ENCODE measurements at places on chromosomes 11 and 22.

DNA sequence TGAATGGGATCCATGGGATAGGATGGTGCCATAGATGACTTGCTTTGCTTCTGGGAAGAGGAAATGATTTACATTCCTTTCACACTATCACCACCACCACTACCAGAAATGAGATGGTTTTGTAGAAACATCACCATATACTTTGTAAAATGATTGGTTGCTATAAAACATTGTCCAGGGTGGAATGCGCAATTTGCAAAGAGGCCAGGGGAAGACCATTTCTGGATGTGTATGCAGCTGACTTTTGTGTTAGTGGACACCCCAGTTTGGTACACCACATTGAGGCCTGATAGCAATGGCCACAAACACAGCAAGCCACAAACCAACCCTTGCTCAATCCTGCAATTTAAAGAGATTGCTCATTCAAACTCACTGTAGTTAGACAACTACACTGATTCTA lies 56.7 kb upstream of the RCN1 start:
- DNase-seq: peak; percentile 77

DNA sequence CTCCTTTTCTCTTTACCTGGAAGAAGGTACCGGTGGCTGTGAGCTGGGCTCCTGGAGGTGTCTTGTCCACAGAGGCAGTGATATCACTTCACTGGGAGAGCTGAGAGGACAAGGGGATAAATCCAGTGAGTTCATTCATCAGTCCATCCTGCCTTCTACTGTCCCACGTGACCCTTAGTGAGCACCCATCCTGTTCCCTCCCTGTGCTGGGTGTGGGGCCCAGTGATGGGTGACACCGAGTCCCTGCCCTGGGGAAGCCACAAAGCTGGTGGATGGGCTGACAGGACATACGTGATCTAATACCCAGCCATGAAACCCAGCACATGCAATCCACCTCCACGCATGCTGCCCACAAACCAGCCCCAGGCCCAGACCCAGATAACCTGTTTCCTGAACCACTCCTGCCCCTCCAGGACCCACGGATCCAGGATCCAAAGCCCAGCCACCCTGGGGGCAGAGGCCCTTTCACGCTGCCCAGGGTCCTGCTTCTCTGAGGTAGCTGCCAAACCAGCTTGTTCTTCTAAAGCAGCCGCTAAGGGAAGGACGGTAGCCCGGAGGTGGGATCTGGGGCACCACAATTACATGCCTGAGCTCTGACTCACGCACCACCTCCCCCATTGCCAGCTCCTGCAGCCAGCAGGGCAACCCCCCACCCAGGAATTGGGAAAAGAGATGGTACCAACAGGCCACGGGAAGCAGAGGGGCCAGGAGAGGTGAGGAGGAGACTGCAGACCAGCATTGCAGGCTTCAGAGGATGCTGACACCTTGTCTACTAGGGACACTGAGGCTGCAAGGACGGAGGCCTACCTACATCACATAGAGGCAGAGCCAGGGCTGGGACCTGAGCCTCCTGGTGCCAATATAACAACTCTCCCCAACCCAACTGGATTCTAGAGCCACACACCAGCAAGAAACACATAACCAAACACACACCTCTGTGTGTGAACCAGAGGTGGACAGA lies 35.2 kb downstream of the GDPD5 start:
- peak; percentile 81 for DNase-seq

GRCh38 chr11:59559886-59560285 lies 48.5 kb downstream of the OR4D9 start:
- no peak for DNase-seq

DNA sequence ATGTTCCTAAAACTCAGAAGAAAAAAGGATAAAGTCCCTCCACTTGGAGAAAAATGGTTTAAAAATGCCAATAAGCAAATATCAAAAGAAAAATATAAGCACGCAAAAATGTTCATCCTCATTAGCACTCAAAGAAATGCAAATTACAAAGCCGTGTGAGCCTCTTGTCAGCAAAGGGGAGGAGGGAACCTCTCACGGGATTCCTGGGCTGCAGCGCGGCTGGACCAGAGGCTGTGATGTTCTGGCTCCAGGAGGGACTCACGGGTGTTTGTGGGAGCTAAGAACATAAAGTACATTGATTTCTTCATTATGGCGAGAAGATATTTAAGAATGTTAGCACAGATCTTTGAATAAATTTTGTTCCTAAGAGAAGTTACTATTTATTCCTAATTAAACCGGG lies 1451.2 kb downstream of the BRD1 start:
- no peak for DNase-seq

DNA sequence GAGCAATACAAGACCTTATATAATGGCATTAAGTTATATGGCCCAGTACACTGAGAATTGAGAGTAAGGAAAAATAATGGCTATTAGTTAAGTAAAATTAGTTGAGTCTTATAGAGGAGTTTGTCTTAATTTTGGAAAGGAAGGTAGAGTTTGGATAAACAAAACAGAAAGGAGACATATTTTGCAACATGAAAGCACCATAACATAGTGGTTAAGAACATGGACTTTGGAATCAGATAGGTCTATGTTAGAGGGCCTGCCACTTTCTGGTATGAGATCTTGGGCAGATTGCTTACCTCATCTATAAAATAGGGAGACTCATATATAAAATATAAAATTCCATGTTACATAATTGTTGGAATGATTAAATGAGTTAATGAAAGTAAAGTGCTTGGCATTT lies 68.9 kb downstream of the CSTPP1 start:
- DNase-seq: no peak

GRCh38 chr11:87038235-87038977 lies 672 bp downstream of the TMEM135 start:
- DNase-seq: no peak

DNA sequence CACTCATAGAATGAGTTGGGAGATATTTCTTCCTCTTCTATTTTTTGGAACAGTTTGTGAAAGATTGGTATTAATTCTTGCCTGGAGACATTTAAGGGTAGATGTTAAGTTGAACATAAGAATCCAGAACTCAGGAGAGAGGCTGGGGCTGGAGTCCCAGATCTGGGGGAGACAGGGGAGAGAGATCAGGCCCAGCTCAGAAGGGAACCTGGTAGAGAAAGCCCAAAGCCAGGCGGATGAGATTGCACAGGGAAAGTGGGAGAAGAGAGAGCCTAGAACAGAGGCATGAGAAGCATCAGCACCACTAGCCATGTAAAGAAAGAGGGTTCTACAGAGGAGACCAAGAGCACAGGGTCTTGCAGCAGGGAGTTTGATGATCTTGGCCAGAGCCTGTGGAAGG lies 13.0 kb upstream of the GNAZ start:
- no peak for DNase-seq
